Fibroblast of lung (primary cell): ENCODE measurements at places on chromosomes 12 and 14. TPM values are rescaled to one million over a fixed set of nuclear protein-coding genes. Genes with fewer than 3 reads are reported as not detected.

The PKP2 gene
- 0.03 and 0.15 TPM in 2 replicates for polyA plus RNA-seq

The SERPINA9 gene
- polyA plus RNA-seq = not detected in 2 replicates

The SERPINA10 gene
- not detected in 2 replicates for polyA plus RNA-seq

DNA sequence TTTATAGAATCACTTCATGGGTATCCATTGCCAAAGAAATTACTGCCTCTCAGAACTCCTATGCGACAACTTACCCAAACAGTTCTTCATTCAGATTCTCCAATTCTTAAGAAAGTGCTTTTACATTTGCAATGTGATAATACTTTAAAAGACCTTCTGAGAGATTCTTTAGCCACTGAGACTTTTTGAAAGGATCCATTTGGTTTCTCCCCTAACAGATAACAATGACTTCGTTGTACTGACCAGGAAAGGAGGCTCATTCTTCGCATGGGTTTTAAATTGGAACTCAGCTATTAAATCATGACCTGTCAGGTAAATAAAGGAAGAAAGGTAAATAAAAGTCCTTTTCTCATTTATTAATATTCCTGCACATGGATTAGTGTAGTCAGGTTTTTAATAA lies 14.8 kb downstream of the ITPR2 start:
- no peak for DNase-seq

DNA sequence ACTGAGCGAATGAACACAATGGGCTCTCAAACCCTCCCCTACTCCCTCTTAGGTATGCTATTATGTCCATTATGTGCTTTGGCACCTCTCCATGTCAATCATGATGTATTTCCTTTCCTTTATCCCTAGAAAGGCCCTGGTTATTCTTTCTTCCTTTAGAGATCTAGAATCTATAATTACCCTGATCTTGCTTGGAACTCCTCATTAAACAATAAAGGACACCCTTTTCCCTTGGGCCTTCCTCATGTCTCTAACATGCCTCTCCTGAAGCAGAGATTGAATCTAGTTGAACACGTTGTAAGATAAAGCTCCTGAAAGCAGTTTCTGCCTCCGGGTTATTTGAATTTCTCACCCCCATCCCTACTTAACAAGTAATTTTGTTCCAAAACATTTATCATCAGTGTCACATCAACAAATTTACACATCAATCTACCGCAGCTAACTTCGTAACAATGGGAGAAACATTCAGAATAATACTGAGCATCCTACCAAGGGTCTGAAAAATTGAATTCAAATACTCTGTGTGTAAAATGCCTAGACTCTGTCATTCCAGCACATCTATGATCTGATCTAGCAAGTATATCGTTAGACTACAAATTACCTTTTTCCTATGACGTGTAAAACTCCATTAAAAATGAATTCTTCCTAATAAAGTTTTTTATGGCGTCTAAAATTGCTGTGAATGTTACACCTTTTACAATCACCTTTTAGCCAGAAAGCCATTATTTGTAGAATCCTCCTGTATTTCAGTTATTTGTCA lies 5.4 kb downstream of the USP44 start:
- no peak for DNase-seq

DNA sequence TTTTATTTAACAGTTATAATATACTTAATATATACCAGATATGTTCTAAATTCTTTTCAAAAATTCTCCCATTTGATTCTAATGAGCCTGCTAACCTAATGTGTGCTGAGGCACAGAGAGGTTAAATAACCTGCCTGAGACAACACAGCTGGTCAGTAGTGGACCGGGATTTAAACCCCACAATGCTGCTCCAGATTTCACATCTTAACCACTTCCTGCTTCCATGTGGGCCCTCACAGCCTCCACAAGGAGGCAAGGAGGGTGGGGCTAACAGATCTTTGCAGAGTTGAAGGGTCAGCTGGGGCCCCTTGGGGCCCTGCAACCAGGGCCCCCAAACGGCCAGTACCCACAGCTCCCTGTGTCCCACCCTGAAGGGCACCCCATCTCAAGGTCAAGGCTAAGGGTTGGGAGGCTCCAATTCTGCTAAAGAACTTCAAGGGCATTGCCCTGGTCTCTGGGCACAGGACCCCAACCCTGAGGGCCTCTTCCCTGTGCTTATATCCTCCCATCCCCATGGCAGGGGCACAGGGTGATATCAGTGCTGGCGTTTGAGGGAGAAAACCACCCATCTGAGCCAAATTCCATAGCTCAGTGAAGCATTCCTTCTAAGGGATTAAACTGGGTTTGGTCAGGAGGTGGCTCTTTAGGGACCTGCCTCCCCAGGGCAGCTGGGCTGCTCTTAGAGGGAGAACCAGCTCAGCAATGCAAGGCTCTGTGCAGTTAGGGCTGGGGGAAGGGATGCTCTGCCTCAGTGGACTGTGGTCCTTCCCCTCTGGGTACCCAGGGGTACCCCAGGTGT lies 2.2 kb downstream of the KRT80 start:
- peak; percentile 77 for DNase-seq

GRCh38 chr14:75426332-75427125 lies 1.3 kb upstream of the JDP2 start:
- DNase-seq = no peak

GRCh38 chr12:28057856-28058615 lies 85.5 kb upstream of the PTHLH start:
- no peak for DNase-seq

DNA sequence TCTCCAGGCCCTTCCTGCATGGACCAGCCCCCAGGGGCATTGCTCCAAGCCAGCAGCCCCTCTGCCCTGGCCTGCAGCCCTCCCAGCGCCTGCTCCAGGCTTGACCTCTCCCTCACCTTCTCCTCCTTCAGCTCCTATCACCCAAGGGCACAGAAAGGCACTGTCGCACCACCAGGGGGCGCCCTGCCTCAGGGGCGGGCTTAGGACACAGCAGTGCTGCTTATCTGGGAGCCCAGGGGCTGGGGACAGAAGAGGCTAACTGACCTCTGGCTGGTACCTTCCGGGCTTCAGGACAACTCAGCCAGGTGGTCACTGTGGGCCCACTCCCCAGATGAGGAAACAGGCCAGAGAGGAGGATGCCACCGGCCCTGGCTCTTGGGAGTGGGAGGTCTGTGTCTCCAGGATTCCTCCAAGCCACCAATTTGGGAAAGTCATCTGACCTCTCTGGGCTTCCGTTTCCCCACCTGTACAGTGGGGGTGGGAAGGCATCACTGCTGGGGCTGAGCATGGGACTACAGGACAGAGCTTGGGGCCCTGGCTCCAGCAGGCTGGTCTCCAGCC lies 25.3 kb upstream of the GPR132 start:
- DNase-seq = peak; percentile 67

GRCh38 chr12:13812168-13812567 lies 169.2 kb downstream of the GRIN2B start:
- no peak for DNase-seq

- DNase-seq = no peak
Observed at GRCh38 chr12:50647031-50647430, 116.9 kb upstream of the ATF1 start.

DNA sequence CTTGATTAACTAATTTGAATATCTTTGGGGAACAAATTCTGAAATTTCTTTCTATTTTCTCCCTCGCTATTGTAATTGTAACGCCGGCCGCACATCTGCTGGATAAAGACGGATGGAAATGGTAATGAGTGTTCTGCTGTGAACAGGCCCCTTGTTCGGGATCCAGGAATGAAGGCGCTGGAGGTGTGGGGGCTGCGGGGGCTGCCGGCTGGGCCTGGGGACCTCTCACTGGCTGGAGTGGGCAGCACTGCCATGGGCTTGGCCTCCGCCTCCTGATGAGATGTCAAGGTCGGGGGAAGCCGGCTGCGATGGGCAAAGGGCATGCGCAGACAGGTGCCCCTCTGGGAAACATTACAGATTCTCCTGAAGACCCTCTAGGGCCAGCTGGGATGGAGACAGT lies 175.4 kb downstream of the PHETA1 start:
- no peak for DNase-seq
